ENCODE measurements at places on chromosomes 7 and 10.

DNA sequence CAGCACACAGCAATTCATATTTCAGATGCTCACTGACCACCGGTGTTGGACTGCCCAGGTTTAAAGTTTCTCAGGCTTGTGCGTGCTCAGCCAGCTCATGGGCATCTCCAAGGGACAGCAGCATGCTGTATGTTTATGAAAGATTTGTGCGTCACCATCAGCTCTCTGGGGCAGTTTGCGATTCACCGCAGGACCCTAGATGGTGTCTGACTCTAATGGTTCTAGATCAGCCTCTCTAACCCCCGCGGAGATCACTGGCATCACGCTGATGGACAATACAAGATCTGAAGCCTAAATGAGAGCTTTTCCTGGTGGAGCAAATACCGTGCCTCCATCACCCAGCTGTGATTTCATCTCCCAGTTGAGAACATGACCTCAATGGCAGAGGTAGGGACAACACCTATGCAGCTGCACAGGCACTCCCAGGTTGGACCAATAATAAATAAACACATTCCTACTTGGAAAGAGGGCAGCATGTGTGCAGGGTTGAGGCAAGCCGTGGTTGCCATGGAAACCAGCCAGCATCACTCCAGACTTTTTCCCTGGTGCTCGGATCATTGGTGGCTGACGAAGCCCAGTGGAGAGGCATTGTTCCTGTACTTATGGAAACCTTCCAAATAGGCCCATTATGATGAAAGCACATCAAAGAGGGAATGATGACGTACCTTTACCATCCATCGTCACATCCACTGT, 253.6 kb downstream of the KCNMA1 start:
- no peak for DNase-seq

- DNase-seq: no peak
Observed at GRCh38 chr10:6603142-6604125, 23.4 kb upstream of the PRKCQ start.

DNA sequence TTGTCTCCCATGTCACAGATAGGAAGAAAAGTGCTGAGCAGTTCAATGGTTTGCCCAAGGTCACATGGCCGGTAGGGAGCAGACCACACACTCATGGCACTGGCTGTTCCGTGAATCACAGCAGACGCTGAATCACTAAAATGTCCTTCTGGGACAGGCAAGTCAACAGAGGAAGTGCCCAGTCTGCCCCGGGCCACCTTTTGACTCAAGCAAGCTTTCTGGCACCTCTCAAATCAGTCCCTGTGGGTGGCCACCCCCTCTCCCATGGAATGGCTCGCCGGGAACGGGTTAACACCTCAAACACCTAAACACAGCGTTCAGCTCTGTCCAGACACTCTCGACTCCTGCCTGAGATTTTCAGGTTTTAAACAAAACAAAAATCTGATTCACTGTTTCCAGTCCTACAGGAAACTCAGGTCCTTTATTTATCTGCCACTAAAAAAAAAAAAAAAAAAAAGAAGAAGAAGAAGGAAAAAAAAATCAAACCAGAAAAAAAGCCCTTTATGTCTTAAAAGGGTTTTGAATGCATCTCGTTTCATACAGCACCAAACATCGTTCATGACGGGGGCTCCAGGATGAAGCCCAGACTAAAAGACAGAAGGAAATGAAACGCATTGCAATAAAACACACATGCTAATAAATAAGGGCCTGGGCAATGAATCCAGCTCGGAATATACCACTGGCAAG, 15.5 kb downstream of the CARD11 start:
- peak; percentile 10 for DNase-seq

DNA sequence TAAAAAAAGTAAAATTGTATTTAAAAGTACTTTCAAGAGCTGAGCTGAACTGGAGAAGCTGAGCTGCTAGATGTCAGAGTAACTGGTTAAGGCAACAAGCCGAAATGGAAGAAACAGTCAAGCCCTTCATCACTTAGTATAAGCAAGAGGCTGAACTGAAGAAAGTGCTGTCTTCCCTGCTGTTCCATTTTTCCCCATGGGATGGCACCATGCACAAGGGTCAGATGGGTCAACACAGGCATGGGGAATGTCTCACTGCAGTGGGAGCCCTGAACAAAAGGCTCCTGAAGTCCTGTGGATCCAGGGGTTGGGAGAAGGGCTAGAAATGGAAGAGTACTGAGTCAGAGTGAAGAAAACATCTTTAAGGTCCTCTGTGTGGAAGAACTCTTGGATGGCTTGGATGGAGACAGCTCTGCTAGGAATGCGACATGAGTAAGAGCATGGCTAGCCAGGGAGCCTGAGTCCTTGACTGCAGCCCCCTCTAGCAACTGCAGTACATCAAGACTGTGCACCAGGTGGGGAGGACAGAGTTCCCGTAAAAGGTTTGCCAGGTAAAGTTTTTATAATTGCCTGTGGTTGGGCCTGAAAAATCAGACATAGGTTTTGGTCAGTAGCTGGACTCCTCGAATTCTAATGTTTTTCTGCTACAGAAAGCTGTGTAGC, 348.3 kb downstream of the GPR158 start:
- DNase-seq: no peak

- DNase-seq: no peak
Observed at GRCh38 chr7:8618441-8619070, 185.1 kb downstream of the NXPH1 start.

DNA sequence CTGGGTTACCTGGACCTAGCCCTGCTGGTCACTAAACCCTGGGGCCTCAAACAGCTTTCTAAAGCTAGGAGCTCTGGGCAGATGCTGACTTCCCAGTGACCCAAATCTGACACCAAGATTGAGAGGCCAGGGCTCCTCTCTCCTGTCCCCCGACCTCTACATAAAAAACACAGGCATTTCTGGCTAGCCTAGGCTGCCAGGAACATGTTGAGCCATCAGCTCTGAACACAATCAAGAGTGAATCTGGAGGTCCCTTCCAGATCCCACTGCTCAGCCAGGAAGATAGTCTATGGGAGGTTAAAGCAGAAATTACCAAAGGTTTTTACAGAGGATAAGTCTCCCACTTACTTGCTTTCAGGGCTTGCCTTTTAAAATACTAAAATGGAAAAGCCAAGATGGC, 22.1 kb upstream of the PDE1C start:
- no peak for DNase-seq

- no peak for DNase-seq
Observed at GRCh38 chr10:81981724-81982123, 106.7 kb downstream of the NRG3 start.

GRCh38 chr10:124837687-124838086, 36.1 kb downstream of the ABRAXAS2 start:
- DNase-seq: no peak

DNA sequence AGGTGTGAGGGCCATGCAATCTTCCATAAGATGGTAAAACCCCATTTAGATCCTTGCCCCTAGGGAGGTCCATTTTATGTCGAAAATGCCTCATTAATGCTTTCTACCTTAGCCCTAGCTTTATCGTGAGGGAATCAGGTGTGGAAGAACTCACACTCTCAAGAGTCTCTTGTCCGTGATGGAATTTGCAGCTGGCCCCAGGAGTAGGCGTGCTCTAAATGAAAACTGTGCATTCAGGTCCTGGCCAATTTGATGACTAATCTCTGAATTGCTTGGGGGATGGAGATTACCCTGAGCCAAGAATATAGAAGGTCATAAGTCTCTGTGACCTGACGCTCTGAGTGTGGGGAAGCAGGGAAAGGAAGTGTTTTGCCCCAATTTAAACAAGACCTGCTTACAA, 6.6 kb downstream of the C10orf90 start:
- peak; percentile 50 for DNase-seq

DNA sequence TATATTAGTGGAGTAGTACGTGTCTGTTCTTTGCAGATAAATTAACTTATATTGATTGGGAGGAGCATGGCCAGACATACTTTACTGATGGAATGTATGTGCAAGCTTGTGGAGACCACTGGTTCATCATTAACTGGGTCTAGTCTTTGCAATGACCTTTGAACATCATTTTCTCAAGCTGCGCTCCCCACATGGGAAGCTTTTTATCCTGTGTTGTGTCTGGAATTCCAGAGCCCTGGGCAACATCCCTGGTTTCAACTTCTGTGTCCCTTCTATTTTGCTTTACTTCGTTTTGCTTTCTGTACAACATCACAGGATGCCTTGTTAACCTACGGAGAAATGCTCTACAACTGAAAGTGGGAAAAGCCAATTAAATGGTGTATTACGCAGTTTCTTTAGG, 38.3 kb downstream of the MACROH2A2 start:
- DNase-seq: no peak

DNA sequence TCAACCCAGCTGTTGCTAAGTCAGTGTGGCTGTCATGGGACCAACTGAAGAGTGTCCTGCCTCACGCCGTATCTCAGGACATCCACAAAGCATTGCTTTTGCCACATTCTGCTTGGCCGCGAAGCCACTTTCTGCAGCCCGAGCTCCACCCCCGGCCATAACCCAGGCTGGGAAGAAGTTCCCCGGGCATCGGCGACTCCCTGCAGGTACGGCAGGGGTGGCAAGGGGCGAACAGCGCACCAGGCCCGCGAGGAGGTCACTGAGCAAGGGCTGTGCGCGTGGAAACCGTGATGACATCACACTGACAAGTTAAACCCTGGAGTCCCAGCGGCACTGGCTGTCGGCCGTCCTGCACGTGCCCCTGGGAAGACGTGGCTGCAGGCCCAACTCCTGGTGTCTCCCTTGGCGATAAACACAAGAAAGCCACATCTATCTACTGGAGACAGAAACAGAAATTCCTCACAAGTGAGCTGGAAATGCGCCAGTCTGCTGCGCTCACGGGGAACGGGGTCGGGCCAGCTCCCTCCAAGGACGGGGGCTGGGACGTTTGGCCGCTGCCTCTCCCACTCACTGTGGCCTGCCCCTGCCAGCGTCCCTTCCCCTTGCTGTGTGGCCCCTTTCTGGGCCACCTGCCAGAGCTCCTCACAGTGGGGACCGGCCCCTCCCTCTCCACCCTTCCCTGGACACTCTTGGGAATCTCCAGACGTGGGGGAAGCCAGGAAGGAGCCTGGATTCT, 326.3 kb downstream of the DNAJB6 start:
- no peak for DNase-seq
